ENCODE measurements at places on chromosomes 6 and 20.

DNA sequence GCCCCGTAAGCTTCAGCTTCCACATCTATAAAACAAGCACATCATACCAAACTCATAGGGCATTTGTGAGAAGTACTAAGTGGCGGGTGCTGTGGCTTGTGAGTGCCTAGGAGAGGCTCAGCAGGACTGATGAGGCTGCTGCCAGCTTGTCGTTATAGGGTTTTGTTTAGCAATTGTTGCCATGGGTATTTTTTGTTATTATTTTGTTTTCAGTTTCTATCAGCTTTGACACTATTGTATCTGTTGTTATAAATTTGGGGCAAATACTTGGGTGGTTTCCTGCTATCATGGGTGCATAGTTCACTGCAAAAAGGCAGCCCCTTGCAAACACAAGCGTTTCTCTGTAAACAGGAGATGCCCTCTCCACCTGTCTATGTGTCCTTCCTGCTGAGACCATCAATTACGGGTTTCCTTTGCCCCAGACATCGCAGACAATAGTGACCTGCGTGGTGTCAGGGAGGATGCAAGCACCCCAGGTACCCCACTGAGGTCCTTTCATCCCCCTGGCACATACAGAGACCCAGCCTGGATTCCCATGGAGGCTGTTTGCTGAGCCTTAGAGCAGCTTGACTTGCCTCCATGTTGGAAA, 3.1 kb upstream of the CCDC167 start:
- no peak for DNase-seq

DNA sequence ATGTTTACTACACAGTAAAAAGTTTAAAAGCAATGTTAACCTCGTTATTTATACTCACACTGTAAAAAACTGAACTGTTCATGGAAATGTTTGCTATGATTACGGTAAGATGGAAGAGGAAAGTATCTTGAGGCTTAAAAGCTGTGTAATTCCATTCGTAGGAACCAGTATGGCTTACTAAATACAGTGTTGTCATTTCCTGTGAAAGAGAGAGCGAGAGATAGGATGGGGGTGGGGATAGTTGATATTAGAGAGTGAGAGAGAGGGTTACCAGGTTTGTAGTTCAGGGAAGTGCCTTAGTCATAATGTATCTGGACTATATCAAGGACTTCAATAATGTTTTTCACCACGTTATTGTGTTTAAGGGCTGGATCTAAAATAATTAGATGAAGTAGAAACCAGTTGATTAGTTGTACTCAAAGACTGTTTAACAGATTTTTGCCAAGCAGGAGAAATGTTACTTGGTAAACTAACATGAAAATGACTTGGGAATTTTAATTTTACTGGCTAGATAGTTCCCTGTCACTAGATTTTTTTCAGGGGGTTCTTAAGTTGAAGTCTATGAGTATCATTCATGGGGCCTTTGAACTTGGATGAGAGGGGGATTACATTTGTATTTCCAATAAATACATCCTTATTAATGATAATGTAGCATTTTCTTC, 30.4 kb downstream of the AFDN start:
- no peak for DNase-seq

DNA sequence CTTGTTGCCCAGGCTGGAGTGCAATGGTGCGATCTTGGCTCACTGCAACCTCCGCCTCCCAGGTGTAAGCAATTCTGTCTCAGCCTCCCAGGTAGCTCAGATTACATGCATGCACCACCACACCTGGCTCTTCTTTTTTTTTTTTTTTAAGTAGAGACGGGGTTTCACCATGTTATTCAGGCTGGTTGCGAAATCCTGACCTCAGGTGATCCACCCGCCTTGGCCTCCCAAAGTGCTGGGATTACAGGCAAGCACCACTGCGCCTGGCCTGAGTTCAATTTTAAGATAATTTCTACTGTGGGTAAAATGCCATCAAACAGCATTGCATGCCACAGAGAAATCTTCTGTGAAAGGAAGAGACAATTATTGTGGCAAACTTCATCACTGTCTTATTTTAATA, 633.1 kb downstream of the KIF16B start:
- DNase-seq = no peak

DNA sequence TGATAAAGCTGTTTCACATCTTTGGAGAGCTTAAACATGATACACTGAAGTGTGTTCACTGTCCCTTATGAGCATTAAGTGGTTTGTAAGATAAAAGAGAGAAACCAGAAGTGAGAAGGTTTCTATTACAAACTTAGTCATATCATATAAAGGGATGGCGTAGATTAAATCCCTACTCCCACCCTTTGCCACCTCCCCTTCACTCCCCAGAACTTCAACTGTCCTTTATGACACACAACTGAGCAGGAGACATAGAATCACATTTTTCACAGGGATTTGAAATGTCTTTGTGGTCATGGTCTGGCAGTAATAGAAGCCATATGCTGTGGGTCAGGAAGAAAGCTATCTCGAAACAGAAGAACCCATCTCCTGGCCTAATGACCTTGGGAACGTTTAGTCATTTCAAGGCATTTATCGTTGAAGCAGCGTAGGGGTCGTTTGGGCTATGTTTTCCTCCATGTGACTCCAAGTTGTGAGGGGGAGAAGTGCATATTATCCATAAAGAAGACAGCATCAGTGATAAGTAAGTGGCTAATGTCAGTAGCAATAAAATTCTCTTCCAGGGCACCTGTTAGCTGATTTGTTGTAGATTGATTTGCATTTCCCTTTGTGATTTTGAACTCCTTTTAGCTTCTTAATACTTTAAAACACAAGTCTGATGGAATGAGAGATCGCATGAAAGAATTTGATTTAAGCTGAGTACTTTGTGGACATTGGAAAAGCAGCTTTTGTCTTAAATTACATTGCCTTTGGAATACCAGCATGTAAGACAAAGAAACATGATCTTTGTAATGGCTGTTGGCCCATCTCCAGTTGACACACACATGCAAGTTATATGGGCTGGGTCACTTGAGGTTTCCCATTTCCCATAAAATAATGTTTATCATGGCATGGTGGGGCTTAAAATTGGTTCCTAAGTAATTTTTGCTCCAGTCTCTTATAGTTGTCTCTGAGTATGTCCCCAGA, 501.5 kb upstream of the FLRT3 start:
- no peak for DNase-seq

DNA sequence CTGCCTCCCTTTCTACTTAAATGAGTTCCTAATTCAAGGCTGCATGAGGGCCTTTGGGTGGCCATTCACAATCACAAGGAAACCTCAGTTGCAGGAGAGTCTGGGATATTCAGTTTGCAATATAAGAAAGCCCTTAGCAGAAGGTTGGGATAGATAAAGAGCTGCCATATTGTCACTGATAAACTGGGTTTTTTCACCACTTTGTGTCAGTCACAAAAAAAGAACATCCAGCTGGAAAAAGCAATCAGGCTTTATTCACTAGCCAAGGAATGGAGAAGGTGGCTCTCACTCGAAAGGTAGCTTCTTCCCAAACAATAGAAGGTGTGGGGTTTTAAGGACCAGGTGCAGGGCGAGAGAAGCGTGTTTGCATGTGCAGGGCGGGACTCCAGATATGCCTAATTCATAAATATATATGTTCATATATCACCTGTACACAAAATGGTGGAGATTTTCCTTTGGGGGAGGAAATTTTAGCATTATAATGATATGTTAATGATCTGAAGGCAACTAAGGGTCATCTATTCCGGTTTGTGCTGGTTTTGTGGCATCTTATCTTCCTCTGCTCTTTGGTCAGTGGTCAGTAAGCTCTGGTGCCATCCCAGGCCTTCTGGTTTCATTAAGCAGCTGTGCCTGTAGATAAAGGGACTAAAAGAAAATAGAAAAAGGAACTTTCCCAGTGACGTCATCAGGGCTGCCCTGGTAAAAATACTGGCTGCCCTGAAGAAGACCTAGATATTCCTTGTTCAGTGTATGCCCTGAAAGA, 97.1 kb upstream of the IYD start:
- no peak for DNase-seq

DNA sequence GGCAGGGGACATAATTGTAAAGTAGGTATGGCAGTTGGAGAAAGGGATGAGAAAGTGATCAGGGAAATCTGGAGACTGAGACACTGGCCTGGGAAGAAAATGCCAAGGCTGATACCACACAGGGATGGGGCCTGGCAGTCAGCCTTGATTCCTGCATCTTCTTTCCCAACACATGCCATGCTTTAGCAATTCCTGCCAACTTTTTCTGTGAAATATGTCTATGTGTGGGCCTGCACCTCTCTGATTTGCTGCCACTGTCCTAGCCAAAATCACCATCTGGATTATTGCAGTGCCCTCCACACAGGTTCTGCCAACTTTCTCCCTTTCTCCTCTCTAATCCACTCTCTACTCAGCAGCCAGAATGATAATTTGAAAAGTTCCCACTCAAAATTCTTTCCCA, 759.8 kb upstream of the CITED2 start:
- DNase-seq = no peak

DNA sequence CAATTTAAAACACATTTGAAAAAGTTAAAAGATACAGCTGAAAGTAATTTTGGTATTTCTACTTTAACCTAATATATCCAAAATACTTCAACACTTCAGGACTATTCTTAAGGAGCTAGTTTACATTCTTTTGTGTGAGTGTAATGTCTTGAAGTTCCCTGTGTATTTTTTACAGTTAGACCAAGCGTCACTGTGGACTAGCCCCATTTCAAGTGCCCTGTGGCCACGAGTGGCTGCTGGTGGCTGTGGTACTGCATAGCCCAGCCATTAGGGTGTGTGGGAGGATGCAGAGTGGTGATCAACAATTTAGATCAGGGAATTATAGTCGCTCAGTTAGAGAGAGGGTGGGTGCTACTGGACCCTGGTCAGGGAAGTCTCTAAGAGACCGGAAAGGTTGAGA, 869 bp upstream of the CST5 start:
- DNase-seq = no peak

- DNase-seq = no peak
Measured at GRCh38 chr6:156953479-156954146, 176.4 kb downstream of the ARID1B start.

GRCh38 chr6:65819152-65819551, 112.1 kb upstream of the EYS start:
- no peak for DNase-seq

GRCh38 chr6:103191391-103192093, 1668.2 kb downstream of the HACE1 start:
- DNase-seq = no peak

DNA sequence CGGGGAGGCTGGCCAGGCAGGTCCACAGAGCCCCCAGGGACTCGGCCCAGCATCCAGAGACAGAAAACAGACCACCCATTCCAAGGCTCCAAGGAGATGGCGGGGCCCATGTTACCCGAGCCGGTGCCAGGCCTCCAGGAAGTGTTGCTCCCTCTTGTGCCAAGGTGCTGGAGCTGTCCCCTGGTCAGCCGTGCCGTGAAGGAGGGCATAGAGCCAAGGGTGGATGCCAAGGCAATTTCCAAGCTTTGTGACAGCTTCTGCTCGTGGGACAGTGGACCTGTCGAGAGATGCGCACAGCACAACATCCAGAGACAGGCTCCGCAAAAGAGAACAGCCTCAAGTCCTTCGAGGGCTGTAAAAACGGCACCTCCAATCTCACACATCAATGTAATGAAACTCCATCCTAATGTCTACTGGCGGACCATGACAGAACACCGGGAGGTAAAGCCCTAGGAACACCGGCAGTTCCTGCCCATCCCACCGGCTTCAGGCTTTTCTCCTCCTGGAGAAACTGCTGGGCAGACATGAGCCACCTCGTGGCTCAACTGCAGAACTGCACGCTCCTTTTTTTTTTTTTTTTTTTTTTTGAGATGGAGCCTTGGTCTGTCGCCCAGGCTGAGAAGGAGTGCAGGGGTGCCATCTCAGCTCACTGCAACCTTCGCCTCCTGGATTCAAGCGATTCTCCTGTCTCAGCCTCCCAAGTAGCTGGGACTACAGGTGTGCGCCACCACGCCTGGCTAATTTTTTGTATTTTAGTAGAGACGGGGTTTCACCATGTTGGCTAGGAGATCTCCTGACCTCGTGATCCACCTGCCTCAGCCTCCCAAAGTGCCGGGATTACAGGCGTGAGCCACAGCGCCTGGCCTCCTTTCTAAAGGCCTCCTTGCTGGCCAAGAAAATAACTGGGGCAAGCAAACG, 30.9 kb upstream of the AVP start:
- DNase-seq = no peak

DNA sequence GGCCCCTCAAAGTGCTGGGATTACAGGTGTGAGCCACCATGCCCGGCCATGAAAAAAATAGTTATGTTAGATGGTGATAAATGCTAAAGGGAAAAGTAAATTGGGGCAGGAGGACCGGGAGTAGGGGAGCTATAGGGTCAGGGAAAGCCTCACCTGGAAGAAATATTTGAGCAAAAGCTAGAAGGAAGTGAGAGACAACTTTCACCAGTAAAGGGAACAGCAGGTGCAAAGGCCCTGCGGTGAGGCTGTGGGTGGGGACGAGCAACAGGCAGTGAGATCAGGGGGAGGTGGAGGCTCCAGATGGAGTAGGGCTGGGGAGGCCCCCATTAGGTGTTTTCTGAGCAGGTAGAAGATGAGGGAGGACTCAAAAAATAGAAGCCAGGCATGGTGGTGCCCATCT, 16.0 kb downstream of the BCAS4 start:
- DNase-seq = no peak

DNA sequence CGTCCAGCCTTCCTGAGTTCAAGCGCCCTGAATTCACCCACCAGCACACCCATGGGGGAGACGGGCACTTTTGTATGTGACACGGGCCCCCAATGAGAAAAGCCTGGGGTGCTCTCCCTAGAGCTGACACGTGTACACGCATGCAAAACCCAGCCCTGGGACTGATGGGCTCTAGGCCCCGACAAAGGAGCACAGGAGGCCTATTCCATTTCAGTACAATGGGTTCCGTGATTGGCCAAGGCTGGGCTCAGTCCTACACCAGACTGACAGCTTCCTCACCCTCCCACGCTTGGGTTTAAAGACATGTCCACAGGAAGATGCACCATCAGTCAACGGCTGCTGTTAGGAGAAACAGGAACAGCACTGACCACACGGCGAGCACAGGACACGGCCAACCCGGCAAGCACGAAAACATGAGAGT, 8.8 kb downstream of the ZBTB46 start:
- DNase-seq = no peak

- no peak for DNase-seq
Measured at GRCh38 chr6:97081010-97081590, 156.6 kb downstream of the KLHL32 start.

GRCh38 chr20:19824861-19825260, 66.8 kb downstream of the RIN2 start:
- no peak for DNase-seq

DNA sequence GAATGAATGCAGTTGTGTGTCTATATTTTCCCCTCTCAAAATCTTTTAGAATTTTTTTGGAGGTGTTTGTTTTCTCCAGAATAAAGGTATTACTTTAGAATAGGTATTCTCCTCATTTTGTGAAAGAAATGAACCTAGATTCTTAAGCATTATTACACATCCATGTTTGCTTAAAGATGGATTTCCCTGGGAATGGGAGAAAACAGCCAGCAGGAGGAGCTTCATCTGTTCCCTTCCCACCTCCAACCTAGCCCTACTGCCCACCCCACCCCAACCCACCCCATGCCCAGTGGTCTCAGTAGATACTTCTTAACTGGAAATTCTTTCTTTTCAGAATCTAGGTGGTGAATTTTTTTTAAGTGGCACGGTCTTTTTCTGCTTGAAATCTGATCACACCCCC, 127.8 kb downstream of the CD109 start:
- DNase-seq = no peak

GRCh38 chr6:99490608-99491007, 24.6 kb downstream of the USP45 start:
- no peak for DNase-seq

Data from right forelimb (tissue), 1 donor.